ENCODE measurements at places on chromosomes 1 and 21.

- peak; percentile 27 for DNase-seq
Measured at GRCh38 chr1:233304489-233305102, 9.1 kb upstream of the PCNX2 start.

- peak; percentile 33 for DNase-seq
Measured at GRCh38 chr1:210647406-210648333, 319.0 kb downstream of the HHAT start.

GRCh38 chr1:205374210-205375078, 17.7 kb upstream of the KLHDC8A start:
- peak; percentile 37 for DNase-seq

- DNase-seq: no peak
Measured at GRCh38 chr1:35587736-35588135, 14.6 kb downstream of the TFAP2E start.

- DNase-seq: no peak
Measured at GRCh38 chr1:174116042-174116441, 43.3 kb upstream of the RABGAP1L start.

- DNase-seq: no peak
Measured at GRCh38 chr1:171075041-171075440, 15.7 kb upstream of the FMO3 start.
